ENCODE measurements at places on chromosomes 1 and 21. TPM values are rescaled to one million over a fixed set of nuclear protein-coding genes. Genes with fewer than 3 reads are reported as not detected.

The AIM2 gene
- total RNA-seq, result not detected

The BEND5 gene
- not detected for total RNA-seq

The PATJ gene
- total RNA-seq, result 6.3 TPM

The CTPS1 gene
- 90.4 TPM for total RNA-seq

The LY9 gene
- not detected for total RNA-seq

The GPA33 gene
- not detected for total RNA-seq

The CCDC185 gene
- total RNA-seq, result not detected

The KRTAP27-1 gene
- not detected for total RNA-seq

The TIE1 gene
- total RNA-seq, result 0.33 TPM

The EPB41 gene
- total RNA-seq, result 2.4 TPM

The TPTE gene
- total RNA-seq, result not detected

Data from HFFc6 (cell line).